ENCODE measurements at places on chromosomes 3 and 15.

DNA sequence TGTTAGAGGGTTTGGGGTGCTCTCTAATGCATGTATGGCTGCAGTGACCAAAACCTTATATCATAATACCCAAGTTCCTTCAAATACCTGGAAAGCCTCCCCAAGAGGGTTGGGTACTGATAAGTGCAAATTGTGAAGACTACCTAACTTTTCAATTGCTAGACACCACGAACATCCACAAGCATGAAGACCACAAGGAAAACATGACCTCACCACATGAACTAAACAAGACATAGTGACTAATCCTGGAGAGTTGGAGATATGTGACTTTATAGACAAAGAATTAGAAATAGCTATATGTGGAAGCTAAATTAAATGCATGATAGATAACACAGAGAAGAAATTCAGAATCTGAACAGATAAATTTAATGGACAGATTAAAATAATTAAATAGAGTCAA, 23.9 kb upstream of the AADACL2 start:
- no peak for DNase-seq

DNA sequence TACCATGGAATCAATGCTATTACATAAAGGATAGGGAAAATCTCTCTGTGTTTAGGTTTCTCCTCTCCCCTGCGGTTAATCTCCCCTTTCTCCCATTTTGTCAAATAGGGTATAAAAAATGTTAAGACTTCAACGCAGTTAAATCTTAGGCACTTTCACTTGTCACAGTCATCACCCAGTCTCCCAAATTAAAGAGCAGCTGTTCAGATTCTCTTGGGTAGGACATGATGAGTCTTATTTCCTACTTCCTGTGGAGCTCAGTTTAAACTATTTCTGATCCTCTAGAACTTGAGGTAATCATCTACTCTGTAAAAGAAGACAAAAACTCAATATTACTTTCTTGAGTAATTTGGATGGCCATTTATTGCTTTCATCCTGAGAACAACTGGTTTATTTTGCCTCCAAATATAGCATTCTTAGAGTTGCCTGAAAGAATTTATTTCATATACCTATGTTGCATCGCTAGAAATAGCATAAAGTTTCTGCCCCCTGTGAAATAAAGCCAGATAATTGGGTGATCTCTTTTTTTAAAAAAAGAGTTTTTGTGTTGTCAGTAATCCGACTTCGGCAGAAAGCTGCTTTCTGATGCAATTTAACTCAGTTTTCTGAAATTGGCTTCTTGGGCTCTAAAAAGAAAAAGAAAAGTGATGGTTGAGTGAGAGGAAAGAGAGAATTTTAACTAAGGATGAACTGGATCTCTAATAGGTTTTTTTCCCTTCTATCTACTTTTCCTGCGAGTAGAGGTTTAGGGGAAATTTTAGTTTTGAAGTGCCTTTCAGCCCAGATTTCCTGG, 20.7 kb downstream of the RAP2B start:
- no peak for DNase-seq

- no peak for DNase-seq
Observed at GRCh38 chr15:36499412-36500389, 79.7 kb upstream of the CDIN1 start.

DNA sequence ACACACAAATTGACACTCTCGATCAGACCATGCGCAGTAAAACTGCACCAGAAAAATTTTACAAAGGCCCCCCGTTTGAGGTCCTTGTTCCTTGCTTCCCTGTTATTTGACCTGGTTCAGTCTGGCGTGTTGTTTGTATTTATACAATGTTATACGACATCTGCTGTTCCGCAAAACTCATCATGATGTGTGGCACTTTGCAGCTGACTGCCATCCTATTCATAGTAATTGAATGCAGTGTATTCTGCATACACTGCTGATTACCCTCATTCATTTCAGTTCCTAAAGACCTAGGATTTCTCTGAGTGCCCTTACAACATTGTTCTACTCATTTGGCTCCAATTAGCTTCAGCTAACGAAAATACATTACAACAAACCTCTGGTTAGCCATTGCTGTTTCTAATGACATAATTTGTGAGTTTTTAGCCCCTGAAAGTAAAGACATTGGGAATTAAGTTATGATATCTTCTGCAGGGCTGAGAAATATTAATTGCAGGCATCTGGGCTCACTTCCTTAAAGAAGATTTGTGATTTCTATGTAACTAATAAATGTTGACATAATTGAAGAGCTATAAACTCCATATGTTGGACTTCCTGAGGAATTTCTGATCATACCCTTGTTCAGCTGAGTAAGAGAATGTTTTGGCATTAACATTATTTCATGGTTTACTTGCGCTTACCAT, 75.7 kb downstream of the C3orf38 start:
- no peak for DNase-seq

GRCh38 chr3:112027826-112028225, 6.7 kb upstream of the TMPRSS7 start:
- DNase-seq, result no peak

GRCh38 chr15:68353421-68354135, 76.0 kb downstream of the FEM1B start:
- DNase-seq, result no peak

GRCh38 chr3:51681453-51681852, 10.4 kb downstream of the TEX264 start:
- no peak for DNase-seq

GRCh38 chr3:118791246-118791645, 243.4 kb downstream of the IGSF11 start:
- DNase-seq, result no peak

DNA sequence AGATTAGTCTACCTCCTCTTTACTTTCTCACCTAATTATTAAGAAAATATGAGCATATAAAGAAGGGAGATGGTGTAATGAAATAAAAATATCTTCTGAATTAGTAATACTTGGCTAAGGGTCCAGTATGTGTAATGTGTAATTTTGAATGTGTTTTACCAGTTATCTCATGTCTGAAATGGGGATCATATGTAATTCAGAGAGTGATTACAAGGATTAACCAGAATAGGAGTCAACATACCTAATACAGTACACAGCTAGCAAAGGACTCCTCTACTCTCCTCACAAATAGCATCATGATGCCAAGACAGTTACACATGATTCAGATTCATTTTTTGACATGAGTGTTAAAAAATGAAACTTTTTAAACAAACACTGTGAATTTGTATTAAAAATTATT, 570.4 kb downstream of the SI start:
- DNase-seq, result no peak

DNA sequence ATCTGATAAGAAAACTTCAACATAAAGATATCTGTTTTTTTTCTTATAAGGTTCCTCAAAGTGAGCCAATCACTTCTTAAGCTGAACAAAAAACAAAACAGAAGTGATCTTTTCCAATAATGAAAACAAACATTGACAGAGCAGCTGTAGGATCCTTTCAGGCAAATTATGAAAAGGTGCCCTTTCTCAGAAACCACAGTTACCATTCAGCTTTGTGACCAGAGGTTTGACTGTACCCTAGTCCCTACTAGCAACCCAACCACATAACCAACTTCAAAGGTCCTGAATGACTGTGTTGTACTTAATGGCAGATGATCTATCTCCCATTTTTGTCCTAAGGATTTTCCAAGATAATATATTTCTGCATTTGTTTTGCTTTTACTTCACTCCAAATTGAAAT, 39.4 kb upstream of the CCR2 start:
- DNase-seq, result no peak

GRCh38 chr3:156035158-156035557, 85.2 kb upstream of the KCNAB1 start:
- no peak for DNase-seq

- no peak for DNase-seq
Observed at GRCh38 chr3:42488687-42489086, 13.8 kb upstream of the VIPR1 start.

DNA sequence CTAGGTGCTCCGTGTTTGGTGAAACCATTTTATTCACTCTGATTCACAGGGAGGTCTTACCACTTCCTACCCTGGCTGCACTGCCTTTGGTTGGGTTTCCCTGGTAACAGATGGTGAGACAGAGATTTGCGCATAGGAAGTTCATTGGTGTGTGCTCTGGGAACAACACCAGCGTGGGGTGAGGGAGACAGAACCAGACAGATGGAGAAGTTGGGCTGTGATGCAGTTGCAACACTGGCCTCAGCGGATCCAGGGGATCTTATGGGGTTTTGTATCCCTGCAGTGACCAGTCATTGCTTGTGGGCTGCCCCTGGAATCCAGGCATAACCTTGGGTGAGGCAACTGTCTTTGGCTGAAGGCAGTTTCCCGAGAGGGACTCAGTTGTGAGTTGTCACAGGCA, 12.5 kb upstream of the IL16 start:
- DNase-seq, result no peak

GRCh38 chr3:13023971-13024764, 49.1 kb downstream of the IQSEC1 start:
- no peak for DNase-seq

DNA sequence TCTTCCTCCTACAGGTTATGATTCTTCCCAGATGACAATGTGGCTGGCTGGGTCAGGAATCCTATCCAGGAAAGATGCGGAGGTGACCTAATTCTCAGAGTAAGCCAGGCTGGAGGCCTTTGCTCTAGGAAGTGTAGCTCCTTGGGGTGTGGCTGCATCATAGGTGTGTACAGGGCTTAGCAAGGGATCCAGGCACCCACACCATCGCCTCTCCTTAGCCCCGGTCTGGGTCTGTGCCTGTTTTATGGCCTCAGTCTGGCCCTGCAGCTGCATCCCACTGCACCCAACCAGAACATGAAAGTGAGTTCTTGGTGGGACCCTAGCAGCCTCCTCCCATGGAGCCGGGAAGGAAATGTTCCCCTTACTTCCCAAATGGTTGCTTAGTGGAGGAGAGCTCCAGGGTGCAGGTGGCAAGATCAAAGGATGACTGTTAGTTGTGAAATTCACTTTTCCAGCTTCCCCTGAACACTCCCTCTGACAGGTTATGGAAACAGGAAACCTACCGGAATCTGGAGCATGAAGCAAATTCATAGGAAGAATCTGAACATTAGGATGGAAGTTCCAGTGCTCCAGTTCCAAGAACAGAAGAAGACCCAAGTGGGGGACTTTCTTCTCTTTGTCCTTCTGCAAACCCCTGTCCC, 2.7 kb upstream of the AMOTL2 start:
- DNase-seq, result no peak

GRCh38 chr3:126051741-126052140, 32.2 kb downstream of the SLC41A3 start:
- no peak for DNase-seq

GRCh38 chr3:126988451-126989021, 5.6 kb downstream of the PLXNA1 start:
- no peak for DNase-seq

DNA sequence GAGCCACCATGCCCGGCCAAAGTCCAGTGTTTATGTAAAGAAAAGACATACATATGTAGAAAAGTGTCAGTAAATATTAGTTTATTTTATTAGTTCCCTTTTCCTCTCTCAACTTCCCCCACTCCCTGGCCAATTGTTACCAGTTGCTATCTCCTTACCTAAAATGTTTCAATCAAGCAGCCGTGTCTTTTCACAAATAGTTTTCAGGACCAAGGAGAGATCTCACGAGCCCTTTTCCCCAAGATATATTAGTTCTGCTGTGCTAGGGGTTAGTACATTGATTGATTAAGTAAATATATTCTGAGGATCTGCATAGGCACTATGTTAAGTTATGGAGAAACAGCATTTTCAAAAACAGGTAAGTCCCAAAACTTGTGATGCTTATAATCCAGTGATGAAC, 87.4 kb downstream of the ZIC4 start:
- no peak for DNase-seq

- DNase-seq, result no peak
Observed at GRCh38 chr3:170910542-170910941, 2.1 kb upstream of the EIF5A2 start.

- DNase-seq, result no peak
Observed at GRCh38 chr3:32596282-32596908, 25.7 kb upstream of the DYNC1LI1 start.

DNA sequence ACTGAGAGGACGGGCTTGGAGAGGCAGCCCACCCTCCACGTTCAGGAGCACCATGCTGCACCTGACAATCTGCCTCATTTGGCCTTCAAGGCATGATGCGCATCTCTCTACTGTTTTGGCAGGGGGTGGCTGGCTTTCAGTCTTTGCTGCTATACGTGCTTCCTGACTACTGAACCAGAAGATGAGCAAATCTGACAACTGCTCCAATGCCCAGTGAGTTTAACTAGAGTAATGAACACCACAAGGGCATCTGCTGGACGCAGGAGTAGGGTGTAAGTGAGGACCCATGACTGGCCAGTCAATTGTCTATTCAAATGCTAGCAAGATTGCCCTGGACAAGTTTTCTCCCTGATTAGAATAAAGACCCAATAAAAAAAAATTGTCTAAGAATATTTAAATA, 335.7 kb downstream of the MAGI1 start:
- no peak for DNase-seq

- no peak for DNase-seq
Observed at GRCh38 chr3:185716436-185717108, 108.3 kb downstream of the IGF2BP2 start.

GRCh38 chr3:134934933-134935332, 139.9 kb downstream of the EPHB1 start:
- DNase-seq, result no peak

DNA sequence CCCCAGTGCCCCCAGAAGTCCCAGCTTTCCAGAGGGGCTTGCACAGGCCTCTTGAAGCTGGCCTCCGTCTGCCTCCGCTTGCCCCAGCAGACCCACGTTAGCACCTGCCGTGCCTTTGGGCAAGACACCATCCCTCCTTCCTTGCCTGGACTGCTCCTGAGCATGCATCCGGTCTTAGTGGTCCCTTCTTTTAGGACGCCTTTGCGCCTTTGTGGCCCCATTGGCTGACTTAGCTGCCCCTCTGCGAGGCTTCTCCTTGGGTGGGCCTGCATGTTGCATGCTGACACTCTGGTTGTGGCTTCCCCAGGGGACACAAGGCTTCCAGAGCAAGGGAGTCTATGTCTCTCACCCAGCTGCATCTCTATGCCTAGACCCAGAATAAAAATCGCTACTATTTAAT, 56.6 kb downstream of the RHCG start:
- DNase-seq, result no peak

- DNase-seq, result no peak
Observed at GRCh38 chr3:132289316-132289715, 27.9 kb upstream of the ACP3 start.

DNA sequence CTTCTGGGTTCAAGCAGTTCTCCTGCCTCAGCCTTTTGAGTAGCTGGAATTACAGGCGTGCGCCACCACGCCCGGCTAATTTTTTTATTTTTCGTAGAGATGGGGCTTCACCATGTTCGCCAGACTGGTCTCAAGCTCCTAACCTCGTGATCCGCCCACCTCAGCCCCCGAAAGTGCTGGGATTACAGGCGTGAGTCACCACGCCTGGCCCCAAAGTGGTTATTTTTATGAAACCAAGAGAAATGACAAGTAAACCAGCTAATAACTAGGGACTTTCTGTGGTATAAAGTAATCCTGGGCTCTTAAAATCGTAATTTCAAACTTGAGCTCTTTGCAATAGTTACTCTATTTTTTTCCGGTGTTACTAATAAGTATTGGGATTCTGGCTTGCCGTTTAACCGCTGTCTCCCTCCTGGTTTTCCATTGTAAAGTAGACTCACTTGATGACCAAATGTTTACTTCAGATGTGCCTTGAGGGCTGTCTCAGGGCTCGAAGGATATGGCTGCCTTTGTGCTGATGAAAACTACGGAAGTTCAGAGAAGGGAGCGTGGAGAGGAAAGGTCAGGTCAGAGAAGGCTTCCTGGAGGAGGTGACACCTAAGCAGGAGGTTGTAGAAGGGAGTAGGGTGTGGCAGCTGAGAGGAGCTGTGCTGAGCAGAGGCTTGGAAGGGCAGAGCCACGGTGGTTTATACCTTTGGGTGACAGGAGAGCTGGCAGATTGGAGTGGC, 4.2 kb downstream of the ZSCAN2 start:
- DNase-seq, result no peak

GRCh38 chr3:34419801-34420200, 621.4 kb downstream of the PDCD6IP start:
- no peak for DNase-seq
